ENCODE measurements at places on chromosomes 7 and 10.

DNA sequence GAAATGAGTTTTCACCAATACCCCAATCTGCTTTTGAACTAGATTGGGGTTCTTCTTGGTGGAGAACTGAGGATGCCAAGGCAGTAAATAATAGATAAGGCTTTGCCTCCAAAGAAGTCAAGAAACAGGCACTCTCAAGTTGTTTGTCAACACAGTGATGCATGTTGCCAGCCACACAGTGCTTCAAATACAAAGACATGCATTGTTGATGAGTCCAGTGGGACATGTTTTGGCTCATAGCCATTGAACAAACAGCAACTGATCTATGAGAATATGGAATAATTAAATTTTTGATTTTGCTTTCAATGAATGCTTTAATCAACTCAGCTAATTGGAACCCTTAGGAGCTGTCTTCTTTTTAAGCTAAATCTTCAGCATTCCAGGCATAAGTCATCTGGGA lies 346.4 kb downstream of the THSD7A start:
- no peak for DNase-seq

DNA sequence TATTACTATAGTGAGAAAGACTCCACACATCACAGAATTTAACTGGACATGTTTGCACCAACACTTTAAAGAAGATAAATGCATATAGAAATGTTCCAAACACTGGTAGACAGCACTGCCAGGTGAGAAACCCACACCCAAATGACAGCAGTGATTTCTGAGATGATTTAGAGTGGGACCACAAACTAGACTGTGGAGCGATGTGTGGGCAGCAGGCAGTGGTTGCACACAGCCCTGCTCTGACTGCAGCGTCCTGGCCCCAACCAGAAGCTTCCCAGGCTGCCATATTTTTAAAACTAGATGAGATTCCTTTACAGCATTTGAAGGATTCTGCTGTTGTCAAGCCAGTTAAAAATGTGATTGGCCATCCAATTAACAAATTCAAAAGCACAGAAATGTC lies 47.7 kb upstream of the COMMD3 start:
- DNase-seq: no peak

DNA sequence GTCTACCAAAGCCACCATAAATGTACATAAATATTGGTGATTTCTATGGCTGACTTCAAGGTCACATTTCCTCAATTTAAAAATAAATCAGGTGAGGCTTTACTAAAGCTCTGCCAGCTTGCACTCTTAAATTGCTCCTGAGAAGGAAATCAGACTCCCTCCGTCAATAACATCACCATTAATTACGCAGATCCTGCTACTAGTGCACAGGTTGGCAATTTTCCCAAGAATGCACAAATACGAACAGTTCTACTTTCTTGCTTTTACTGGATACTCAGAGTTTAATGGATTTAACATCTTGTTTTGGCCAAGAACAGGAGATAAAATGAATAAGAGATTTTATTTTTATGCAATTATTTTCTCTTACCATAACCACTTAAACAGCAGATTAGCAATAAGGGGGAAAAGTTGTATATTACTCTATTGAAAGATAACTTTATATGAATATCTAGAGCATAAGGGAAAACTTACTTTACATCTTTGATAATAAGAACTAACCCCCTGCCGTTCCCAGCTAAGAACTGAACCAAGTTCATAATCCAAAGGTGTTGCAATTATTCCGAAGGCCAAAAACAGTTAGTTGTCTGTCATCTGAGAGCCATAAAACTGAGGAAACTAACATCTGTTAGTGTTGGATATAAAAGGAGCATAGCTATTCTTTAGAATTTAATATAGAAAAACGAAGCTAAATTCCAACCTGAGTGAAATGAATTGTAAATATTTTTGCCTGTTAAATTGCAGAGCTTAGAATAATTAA lies 140.5 kb downstream of the TWIST1 start:
- DNase-seq: no peak

- DNase-seq: no peak
Observed at GRCh38 chr7:92707435-92707834, 117.2 kb upstream of the FAM133B start.

DNA sequence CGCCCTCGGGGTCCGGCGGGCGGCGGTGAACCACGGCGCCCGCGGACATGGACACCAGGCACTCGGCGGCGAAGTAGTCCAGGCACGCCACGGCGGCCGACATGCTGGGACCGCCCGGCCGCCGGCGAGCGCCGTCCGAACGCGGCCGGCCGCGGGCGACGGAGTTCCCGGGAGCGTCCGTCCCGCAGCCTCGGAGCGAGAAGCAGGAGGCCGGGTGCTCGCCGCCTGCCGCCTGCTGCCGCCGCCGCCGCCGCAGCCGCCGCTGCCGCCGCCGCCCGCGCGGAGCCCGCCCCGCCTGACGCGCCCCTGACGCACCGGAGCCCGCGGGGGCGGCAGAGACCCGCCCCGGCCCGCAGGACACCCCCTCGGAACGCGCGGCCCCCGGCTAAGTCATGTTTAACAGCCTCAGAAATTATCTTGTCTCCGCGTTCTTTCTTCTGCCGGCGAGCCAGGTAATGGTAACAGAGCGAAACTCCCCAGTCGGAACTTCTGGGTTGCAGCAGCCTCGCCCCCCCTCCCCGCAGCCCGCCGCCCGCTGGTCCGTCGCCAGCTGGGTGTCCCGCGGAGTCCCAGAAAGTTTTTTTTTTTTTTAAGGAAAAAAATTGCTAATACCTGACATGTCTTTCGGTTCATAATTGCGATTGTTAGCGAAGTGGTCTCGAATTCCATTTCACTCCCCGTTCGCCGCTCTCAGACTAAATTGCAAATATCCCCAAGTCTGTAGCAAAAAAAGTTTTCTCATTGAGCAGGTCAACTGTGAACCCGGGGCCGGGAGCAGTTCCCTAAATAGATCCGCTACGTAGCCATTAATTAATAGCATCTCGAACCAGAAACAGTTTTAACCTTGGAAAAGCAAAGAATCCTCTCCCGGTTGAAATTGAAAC lies at the start of gene KLF14:
TSS of gene KLF14 (minus strand) at position 277 of the 884 bp plus-strand sequence. CDS start at position 103, 174 bp downstream.
- peak; percentile 46 for DNase-seq

- no peak for DNase-seq
Observed at GRCh38 chr7:151008511-151009323, 15.6 kb downstream of the ATG9B start.

- DNase-seq: no peak
Observed at GRCh38 chr7:28072876-28073514, 107.6 kb downstream of the JAZF1 start.

GRCh38 chr7:147878912-147879661 lies 711.5 kb upstream of the C7orf33 start:
- DNase-seq: no peak

DNA sequence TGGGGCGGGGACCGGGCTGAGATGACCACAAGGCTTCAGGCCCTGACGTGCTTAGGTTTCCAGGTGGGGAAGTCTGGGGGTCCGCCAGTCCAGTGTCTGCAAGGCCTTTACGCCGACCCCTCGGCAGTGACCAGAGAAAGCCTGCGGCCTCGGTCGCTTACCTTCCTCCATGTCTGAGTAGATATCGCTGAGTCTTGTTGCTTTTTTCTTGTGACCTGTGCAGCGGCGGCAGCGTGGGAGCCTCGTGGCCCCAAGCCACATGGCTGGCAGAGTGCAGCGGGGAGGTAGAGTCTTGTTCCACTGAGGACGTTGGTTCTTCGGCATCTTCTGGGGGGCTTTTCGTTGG lies 329 bp downstream of the NOLC1 start:
- no peak for DNase-seq
